ENCODE measurements at places on chromosomes 5 and 9.

DNA sequence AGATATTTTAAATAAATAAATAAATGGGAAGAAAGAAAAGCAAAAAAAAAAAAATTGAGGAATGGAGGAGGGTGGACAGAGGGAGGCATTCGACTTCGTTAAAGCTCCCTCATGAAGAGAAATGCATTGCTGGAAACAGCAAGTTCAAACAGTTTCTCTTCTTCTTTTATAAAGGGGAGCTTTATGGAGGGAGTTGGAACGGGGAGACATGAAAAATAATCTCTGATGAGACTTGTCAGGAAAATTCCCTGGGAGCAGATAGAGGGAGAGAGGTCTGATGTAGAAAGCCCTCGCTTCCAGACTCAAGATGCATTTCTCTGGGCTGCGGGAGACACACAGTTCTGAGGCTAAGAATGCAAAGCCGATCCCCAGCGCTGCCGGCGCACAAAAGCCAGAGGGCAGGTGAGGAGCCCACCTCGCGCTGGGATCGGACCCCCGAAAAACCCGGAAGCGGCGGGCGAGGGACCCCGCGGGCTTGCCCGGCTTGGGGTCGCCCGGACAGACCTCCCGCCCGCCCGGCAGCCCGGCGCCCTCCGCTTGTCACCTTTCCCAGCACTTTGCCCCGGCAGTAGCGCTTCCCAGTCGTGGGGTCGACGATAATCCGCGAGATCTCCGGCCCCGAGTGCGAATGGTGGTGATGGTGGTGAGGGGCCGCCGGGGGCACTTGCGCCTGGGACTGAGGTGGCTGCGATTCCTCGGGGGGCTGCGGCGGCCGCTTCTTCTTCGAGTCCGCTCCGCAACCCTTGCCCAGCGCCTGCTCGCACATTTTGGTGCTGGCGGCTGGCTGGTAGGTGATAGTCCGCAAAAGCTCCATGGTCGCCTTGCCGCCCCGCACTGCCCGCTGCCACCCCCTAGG lies 512 bp downstream of the PLK2 start:
- no peak for DNase-seq

DNA sequence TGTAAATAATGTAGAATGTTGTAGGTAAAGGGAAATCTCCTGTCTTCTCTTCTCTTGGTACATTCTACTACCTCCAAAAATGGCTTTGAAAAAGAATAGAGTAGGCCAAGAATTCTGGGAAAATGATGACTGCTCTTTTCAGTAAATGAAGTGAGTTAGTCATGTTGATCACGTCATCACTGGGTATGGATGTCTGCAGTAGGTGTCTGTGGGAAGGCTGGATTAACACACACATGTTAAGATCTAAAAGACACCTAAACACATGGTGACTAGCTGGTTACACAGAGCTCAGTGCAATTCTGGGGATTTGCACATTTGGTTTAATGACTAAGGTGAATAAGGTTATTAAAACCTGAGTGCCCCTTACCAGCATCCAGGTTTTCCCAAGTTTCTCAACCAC lies 161.5 kb downstream of the CEP120 start:
- no peak for DNase-seq

GRCh38 chr5:151474799-151475198 lies 27.4 kb downstream of the SLC36A1 start:
- DNase-seq, result no peak

- no peak for DNase-seq
These were observed 139.1 kb downstream of the COX7C start for GRCh38 chr5:86756839-86757238.

GRCh38 chr9:133585481-133586351 lies 23.5 kb downstream of the FAM163B start:
- peak; percentile 27 for DNase-seq

- no peak for DNase-seq
These were observed 22.3 kb downstream of the AQP3 start for GRCh38 chr9:33425128-33425533.

GRCh38 chr5:116488356-116489041 lies 86.1 kb downstream of the SEMA6A start:
- no peak for DNase-seq

DNA sequence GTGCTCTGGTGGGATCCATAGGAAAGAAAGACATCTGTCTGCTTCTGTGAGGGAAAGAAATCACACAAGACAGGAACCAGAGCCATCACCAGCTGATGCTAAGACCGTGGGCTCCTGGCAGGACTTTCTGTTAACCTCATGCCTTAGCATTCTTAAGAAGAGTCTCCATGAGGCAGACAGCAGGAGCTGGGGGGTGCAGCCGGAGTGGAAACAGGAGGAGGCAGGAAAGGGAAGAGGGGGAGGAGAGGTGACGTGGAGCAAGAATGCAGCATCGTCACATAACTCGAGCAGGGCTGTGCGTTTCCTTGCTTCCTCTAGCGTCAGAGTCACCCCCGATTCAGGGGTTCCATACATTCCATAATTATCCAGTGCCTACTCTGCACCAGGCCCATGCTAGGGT lies 53.6 kb downstream of the ERGIC1 start:
- no peak for DNase-seq

- no peak for DNase-seq
These were observed 11.1 kb downstream of the VAV2 start for GRCh38 chr9:133980864-133981588.

DNA sequence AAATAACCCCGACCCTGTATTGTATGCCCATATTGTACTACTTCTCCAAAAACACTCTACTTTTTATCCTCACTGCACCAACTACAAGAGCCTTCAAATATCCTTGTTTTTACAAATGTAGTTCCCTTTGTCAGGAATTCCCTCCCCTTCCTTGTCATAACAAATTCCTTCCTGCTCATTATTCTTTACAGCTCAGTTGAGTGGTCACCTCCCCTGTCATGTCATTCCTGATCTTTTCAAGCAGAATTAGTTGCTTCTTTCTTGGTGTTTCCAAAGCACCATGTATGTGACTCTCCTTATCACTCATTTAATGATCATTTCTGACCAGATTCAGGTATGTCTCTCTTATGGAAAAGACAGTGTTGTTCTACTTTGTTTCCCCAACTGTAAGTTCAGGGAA lies 194.2 kb upstream of the SMC2 start:
- no peak for DNase-seq

DNA sequence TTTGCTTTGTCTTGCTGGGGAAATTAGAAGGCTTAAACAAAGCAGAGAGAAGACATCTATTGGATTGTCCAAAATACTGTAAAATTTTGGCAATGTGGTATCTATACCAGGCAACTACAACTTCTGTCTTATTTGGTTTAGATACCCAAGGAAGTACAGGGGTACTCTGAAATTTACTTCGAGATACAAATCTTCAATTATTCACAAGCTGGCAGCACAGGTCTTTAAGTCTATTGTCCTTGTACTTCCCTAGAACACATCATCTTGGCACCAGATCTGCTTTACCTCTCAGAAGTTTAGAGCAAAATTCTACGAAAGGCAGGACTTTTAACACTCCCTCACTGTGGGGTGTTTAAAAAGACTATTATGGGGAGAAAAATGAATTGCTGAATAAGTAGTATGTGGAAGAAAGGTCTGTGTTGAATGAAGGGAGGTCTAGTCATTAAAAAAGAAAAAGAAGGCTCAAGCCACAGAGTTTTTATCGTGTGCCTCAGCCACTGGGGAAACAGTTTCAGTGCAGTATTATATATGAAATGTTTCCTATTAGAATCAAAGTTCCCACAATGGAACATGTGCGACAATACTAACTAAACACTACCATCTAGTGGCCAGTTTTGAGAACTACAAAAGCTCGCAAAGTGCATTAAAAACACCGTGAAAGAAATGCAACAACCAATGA lies 93.7 kb downstream of the PDE4D start:
- no peak for DNase-seq

DNA sequence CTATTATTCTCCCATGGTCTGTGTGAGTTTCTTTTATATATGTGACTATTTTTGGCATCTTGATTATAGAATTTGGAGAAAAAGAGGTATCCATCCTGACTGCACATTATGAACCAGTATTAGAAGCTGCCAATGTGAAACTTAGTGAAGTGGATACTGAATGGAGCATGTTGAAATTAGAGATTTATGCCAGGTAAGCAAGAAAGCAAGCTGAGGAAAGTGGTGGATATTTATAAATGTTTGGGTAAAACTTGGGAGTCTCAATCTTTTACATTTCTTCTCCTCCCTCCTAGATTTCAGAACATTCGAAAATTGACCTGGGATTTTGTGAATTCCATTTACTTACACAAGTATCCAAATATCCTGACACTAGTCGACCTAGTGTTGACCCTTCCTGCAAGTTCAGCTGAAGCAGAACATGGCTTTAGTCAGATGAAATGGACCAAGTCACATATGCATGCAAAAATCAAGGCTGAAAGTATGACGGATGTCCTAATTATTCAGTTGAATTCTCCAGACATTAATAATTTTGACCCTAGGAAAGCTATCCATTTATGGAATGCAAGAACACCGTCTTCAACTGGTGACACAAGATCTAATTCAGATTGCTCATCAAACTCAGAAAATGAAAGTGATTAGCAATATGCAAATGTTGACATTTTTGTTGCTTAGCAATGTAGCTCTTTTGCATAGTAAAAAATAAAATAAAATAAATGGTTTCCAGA lies 66.8 kb upstream of the IL7R start:
- DNase-seq, result no peak

- DNase-seq, result no peak
These were observed 52.2 kb upstream of the SPINK5 start for GRCh38 chr5:148011398-148012137.

DNA sequence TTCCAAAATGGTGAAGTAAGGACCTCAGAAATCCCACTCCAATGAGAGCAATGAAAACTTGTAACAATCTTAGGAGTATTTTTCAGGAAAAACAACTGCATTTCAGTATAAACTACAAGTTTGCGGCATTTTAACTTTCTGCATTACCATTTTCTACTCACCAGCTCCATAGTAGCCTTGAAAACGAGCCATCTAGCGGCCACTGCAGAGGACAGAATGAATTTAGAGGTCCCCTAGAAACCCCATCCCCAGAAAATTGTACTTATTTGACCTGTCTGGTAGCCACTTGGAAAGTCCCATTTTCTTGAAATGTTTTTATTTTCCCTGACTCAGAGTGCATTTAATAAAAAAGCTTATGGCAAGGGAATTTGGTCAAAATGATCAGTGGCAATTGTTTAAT lies 205.4 kb upstream of the ITGA1 start:
- DNase-seq, result no peak

DNA sequence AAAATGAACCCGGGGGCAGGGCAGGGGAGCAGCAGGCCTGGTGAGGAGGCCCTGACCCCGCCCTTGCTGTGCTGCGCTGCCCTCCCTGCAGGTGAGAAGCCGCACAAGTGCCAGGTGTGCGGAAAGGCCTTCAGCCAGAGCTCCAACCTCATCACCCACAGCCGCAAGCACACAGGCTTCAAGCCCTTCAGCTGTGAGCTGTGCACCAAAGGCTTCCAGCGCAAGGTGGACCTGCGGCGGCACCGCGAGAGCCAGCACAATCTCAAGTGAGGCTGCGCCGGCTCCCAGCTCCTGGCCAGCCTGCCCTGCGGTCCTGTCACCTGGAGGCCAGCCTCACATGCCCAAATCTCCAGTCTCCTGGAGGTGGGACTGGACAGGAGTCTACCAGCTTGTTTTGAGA lies 12.3 kb downstream of the GFI1B start:
- DNase-seq, result no peak

DNA sequence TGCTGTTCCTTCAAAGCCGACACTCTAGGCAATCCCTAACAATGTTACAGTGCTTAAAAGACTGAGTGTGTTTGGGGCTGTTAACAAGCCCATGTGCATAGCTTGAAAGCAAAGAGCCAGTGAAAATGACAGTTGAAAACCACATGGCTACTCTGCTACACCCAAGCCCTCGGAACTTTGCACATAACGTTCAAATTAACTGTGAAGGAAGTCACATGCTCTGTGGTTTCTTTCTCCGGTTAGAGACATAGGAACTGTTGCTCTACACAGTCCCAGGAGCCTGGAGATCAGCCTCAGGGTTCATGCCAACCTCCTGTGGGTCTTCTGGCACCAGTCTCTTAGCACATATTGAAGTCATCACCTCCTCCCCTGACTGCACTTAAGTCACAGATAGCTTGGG lies 51.1 kb downstream of the C9orf152 start:
- no peak for DNase-seq

- no peak for DNase-seq
These were observed 512 bp downstream of the GRIN3A start for GRCh38 chr9:101737705-101738565.

DNA sequence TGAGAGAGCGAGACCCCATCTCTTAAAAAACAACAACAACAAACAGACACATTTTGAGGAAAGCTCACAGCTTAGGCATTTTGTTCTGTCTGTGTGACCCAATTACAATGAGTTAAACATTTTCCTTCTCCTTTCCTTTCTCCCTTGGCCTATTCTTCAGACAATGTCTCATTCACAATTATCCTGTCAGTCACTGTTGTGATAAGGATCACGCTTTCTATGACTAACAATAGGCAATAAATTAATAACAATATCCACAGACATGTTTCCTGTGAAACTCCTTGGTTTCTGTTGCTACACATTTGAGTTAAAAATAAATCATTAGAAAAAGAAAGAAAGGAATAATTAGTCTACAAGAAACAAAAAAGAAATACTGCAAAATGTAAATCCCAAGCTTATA lies 19.8 kb upstream of the CARTPT start:
- no peak for DNase-seq

GRCh38 chr9:87095951-87096350 lies 148.6 kb upstream of the GAS1 start:
- no peak for DNase-seq

GRCh38 chr5:61279725-61280124 lies 52.3 kb upstream of the ZSWIM6 start:
- DNase-seq, result no peak

GRCh38 chr5:127079994-127080491 lies 6.7 kb upstream of the C5orf63 start:
- DNase-seq, result no peak

- no peak for DNase-seq
These were observed 157.8 kb downstream of the KCTD16 start for GRCh38 chr5:144328494-144328893.

DNA sequence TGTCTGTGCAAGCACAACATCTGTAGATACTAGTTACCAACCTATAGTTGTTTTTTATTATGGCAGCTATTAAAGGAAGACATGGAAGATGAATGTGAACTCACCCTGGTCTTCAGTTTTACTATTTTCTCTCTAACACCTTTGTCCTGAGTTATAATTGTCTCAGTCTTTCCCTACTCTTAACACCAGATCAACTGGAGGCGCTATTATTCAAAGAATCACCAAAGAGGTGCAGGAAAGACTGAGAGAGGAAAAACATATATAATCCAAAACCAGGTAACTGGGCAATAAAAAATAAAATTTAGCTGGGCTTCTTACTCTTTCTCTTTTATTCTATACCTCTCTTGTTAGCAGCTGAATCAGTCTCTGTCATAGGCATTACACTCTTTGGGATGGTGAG lies 134.2 kb upstream of the C6 start:
- no peak for DNase-seq

All from DMS79 (cell line).